Myocyte (in vitro differentiated cells): ENCODE measurements at places on chromosomes 2 and 18. TPM values are rescaled to one million over a fixed set of nuclear protein-coding genes. Genes with fewer than 3 reads are reported as not detected.

SP140 gene
- total RNA-seq: 0.42 and 0.80 TPM in 2 replicates

PDE1A gene
- 2.9 and 4.3 TPM in 2 replicates for total RNA-seq

CASP10 gene
- 0.48 TPM in 1 of 2 replicates, not detected in the other for total RNA-seq

GBX2 gene
- total RNA-seq: 0.26 TPM in 1 of 2 replicates, not detected in the other

GPAT2 gene
- not detected in 2 replicates for total RNA-seq

RBFA gene
- 26.7 and 27.1 TPM in 2 replicates for total RNA-seq

GRCh38 chr2:238955648-238956531 is 108.0 kb downstream of the TWIST2 start:
- peak; percentile 13 for DNase-seq

DNA sequence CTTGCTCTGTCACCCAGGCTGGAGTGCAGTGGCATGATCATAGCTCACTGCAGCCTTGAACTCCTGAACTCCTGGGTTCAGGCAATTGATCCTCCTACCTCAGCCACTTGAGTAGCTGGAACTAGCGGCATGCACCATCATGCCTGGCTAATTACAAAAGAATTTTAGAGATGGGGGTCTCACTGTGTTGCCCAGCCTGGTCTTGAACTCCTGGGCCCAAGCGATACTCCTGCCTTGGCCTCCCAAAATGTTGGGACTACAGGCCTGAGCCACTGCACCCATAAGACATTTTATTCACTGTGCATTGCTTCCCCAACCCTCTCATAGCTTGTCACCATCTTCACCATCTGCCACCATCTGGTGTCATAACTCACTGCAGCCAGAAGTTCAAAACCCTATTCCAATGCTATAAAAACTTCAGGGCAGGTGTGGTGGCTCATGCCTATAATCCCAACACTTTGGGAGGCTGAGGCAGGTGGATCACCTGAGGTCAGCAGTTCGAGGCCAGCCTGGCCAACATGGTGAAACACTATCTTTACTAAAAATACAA is 78.7 kb downstream of the NCAPH start:
- DNase-seq: no peak

- DNase-seq: no peak
Observed at GRCh38 chr2:85564144-85564563, 2.9 kb upstream of the GGCX start.

- DNase-seq: no peak
Observed at GRCh38 chr2:210756855-210757254, 200.5 kb downstream of the CPS1 start.

- no peak for DNase-seq
Observed at GRCh38 chr2:144003460-144004075, 516.4 kb downstream of the ZEB2 start.

GRCh38 chr18:33697498-33697897 is 119.5 kb downstream of the ASXL3 start:
- DNase-seq: no peak

DNA sequence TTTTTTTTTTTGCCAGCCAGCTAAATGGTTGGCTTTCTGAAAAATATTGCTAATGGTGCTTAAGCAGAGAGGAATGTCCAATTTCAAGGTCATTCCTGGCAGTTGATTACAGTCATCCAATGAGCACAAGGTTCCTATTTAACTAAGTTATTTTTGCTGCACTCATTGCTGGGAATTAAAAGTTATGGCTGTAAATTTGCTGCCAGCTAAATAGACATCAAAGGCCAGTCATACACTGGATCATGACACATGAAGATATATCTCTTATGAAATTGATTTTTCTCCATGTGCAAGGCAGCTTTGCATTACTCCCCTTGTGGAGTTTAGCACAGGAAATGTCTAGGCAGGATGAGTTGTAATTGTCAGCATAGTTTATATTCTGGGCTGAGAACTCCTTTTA is 1898.4 kb upstream of the CELF4 start:
- DNase-seq: no peak

DNA sequence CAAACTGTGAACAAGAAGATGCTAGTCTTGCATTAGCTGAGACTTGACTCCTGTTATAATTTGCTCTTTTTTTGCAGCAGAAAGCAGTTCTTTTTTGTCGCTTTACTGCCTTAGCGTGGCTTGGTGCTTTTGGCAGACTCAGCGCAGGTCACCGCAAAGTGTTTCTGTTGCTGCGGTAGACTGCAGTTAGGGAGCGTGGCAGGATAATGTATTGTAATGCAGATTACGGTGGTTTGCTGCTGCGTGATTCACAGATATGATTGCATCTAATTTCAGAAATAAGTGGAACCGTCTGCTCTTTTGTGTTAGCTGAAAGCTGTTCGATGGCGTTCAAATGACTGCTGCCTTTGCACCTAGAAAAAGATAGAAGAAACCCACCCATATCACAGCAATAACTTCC is 131.6 kb upstream of the SATB2 start:
- no peak for DNase-seq

GRCh38 chr2:105803773-105804172 is 59.1 kb downstream of the NCK2 start:
- no peak for DNase-seq

DNA sequence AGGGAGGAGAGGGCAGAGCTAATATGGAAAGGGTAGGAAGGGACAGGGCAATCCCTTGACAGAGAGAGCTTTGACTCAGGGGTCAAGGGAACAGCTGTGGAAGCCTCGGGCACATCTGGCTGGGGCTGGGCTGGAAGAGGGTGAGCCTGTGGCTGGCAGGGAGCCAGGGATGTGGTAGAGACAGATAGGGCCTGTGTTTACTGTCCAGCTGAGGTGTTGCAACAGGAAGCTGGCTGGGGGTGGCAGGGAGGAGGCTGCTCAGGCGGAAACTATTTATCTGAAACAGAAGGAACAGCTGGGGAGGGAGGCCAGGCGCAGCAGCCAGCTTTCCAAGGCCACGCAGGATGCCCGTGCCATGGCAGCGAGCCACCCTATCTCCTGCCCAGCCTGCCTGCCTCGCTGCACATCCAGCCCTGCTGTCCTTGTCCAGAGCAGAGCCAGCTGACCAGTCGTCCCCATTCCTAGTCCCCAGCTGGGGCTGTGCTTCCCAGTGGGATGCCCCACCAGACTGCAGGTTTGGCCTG is 264.7 kb downstream of the CYP26B1 start:
- DNase-seq: peak; percentile 96

GRCh38 chr2:18325118-18325517 is 235.3 kb downstream of the RDH14 start:
- DNase-seq: no peak

DNA sequence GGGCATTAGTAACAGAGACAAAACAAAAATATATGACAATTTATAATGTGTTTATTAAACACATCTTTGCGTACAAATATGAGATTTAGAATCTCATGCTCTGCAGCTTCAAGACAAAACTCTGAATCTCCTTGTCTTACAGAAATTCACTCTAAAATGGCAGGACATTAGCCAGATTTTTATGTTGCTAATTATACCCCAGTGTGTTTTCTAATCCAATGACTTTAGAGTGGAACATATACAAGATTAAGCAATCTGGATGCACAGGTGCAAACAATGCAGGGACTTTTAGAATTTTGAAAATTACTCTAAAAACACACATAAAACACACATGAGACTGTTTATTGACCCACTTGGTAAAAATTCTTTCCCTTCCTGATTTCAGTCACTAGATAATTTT is 85.9 kb downstream of the CALCRL start:
- no peak for DNase-seq

DNA sequence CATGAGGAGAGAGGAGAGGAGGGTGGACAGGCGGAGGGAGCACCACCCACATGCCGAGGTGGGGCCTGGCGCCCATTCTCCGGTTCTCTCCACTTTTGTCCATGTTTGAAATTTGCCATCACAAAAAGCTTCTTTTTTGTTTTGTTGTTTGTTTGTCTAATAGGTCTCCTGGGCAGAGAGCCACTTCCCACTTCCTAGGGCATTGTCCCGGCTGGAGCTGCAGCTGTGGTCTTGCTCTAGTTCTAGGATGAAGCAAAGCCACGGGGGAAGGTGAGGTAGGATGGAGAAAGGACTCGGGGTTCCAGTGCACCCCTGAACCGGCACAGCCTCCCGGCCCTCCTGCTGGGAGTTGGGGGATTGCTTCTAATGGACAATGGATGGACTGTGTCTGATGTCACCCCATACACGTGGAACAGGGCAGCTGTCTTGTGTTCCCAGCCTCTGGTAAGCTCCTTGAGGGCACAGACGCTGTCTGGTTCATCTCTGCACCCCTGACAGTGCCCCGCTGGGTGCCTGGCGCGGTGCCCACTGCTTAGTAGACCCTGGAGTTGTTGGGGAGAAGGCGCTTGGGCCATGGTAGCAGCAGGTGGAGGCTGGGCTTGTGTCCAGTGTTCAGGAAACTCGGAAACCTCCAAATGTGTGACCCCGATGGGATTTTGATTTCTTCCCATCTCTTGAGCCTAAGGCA is 278.4 kb downstream of the NDUFA10 start:
- no peak for DNase-seq

GRCh38 chr2:143467011-143467410 is 337.8 kb downstream of the ARHGAP15 start:
- no peak for DNase-seq
